ENCODE measurements at places on chromosomes 3 and 15.
A peak's percentile ranks its signal among the peaks of the same experiment; 100 is the strongest.

DNA sequence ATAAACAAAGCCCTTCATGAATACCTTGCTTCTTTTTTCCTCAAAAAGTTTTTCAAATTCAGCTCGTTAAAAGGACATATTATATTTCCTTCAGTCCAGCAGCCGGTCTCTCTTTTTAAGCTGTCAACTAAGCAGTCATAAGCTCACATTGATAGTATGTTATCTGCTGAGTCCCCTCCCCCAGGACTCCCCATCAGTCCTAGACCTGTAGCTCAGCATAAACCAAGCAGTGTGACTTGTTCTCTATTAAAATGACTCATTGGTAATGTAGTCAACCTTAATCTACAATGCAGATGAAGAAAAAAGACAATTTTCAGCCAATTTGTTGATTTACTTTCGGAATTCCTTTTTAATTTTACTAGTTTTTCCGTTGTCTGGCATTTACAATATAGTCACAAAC, 483.8 kb downstream of the MECOM start:
- no peak for DNase-seq

GRCh38 chr3:112884678-112885290, 38.1 kb upstream of the CD200R1L start:
- DNase-seq: no peak

GRCh38 chr3:27591312-27592210, 107.4 kb upstream of the SLC4A7 start:
- no peak for DNase-seq

- no peak for DNase-seq
These were observed 47.4 kb upstream of the HACD2 start for GRCh38 chr3:123632161-123632655.

DNA sequence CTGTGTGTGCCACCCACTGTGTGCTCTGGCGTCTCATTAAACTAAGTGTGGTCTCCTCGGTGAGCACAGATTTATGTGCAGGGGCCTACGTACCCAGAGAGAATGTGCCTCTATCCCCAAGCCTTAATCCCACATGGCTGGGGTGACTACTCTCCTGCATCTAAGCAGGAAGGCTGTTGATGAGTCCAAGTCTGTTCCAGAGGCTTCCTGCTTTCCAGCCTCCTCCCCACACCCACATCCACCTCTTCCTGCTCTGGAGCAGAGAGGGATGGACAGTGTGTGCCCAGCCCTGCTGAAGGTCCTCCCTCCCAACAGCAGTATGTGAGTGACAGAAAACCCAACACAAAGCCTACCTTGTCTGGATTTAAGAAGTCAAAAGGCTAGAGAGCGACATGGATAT, 38.8 kb upstream of the BCL2L10 start:
- no peak for DNase-seq

DNA sequence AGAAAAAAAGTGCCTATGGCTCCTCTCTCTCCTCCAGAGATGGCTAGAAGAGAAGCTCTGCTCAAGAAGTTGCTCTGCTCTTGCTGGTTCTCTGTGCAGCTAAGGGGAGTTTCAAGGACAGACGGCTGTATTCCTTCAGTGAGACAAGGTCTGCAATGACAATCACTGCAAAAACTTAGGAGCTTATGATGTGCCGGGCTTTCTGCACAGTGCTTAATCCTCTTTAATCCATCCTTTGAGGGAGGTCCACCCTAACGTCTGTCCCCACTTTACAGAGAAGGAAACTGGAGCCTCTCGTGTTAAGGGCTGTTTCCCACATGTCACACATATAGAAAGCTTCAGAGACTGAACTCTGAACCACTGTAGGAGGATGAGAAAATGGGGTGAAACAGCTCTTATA, 260.6 kb downstream of the MEX3B start:
- no peak for DNase-seq

GRCh38 chr15:100733101-100733842, 130.9 kb downstream of the ASB7 start:
- no peak for DNase-seq

DNA sequence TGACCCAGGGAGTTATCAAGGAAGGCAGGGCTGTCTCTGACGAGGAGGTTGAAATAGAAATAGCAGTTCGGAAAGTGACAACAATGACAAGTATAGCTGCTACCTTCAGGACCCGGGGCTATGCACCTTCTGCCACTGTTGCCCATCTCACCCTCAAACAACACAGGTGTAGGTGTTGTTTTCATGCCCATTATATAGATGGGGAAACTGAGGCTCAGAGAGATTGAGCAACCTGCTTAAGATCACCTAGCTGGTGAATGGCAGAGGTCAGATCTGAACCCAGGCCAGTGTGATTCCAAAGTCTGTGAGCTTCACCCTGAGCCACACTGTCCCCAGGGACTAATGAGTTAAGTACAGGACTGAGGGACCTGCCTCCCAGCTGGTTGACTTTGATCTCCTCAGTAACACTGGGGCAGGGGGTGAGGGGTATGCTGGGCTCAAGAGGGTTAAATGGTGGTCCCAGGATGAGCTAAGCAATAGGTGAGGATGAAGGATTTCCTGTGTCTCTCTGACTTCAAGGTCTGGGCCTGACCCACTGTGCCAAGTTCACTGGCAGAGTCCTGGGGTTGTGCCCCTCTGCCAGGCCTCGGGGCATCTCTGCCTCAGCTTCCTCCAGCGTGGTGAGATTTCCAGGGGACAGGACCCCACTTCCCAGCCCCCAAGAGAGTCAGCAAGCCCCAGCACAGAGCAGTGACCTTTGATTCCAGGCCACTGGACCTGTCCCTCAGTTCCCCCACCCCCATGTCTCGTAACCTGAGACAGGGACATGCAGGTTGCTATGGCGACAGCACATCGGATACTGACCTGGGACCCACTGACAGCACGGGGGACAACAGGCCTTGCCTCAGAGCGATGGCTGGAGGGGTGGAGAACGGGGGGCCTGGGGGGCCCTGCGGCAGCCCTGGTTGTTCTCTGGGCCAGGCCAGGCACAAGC, 35.0 kb downstream of the ATP2B2 start:
- no peak for DNase-seq

DNA sequence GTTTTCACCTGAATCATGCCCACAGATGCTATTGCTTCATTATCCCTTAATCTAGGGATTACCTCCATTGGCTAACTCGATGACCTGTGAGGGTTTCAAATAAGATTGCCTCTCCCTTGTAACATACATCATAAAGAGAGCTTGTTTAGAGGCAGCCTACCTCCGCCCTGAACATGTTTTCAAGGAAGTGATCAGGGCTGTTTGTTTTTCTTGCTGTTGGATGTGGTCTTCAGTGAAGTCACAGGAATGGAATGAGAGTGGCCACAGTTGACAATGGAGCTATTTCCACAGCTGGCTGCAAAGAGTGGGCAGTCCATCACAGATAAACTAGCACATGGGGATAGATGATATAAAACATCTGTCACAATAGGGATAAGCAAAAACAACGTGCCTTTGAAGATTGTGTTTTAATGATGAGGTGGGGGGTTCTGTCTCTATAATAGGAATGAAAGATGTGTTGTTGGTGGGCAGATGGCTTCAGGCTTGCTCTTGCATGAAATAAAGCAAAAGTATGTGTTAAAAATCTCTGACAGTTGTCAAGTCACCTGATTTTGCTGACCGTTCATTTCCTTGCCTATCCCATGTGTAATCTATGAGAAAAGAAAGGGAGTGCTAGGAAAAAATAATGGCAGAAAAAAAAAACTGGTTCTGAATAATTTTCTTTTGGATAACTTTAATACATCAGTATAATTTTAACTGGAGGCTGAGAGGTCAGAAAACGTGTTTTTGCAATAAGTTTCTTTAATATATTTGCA, 642.3 kb downstream of the RBMS3 start:
- DNase-seq: no peak

GRCh38 chr3:23805633-23806533, at the start of gene UBE2E1:
Gene UBE2E1 (plus strand): TSS chr3:23805955. CDS start chr3:23807270, 1,315 bp downstream.
- peak; percentile 25 for DNase-seq

DNA sequence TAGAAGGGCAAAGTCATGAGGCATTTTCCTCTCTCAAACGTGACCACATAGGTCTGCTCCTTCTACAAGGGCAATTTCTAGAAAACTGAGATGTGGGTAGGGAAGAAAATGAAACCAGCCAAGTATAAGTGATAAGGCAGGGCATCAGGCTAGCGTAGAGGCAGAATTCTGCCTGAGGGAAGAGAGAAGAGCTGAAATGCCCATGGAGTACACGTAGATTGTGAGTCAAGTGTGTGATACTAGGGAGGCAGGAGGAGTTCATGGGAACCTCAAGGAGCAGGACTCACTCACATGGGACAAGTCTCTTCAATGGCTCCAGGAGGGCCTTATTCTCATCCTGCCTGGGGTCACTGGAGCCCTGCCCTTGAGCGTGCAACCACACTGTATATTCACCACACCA, 34.9 kb upstream of the PPP4R2 start:
- DNase-seq: no peak
